ENCODE measurements at places on chromosomes 4 and X.

DNA sequence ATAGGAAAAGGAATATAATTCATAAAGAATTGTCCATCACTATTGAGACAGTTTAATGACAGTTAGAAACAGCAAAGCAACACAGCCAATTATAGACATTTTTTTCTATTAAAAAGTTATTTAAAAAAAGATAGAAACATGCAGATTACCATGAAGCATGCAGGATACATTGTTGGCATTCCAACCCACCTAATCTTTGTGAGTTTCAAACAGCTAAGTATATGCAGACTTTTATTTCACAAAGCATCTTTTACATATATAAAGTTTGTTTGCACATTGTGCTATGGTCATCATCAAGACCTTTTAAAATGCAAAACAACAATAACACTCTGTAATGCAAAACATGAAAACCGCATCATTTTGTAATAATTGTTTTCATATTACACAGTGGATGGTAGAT lies 125.9 kb upstream of the ETNPPL start:
- DNase-seq, result no peak

DNA sequence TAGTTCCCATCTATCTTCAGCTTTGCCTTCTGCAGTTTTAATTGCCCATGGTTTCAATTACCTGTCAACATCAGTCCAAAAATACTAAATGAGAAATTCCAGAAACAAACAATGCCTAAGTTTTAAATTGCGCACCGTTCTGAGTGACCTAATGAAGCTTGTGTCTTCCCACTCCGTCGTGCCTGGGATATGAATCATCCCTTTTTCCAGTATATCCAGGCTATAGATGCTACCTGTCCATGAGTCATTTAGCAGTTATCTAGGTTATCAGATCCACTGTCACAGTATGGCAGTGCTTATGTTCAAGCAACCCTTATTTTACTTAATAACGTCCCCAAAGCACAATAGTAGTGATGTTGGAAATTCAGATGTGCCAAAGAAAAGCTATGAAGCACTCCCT lies 363.6 kb upstream of the FAM241A start:
- peak; percentile 45 for DNase-seq

GRCh38 chr4:150573534-150573933 lies 8.4 kb upstream of the MAB21L2 start:
- peak; percentile 79 for DNase-seq

GRCh38 chr4:131499141-131499873 lies 1649.8 kb upstream of the PCDH10 start:
- DNase-seq, result peak; percentile 97

- DNase-seq, result peak; percentile 9
Observed at GRCh38 chrX:43836435-43837184, 45.6 kb downstream of the MAOB start.

DNA sequence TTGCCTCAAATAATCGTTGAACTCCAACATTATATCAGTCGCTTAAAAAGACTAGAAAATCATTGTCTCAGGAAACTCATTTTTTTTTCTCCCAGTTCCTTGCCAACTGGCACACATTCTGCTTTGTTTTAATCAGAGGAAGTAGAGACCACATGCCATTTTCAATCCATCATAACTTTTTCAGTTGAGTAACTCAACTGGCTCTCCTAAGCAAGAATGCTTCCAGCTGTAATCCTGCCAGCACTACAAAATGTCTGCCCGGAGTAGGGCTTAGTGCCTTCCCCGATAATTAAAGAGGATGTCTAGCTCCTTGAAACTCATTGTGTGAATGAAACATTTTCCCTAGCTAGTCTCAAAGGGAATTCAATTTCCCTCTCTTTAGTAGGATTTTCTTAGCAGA lies 33.0 kb downstream of the FREM3 start:
- DNase-seq, result no peak

GRCh38 chr4:150739591-150739990 lies 157.6 kb downstream of the MAB21L2 start:
- DNase-seq, result no peak

- DNase-seq, result peak; percentile 87
Observed at GRCh38 chr4:173835903-173836302, 305.9 kb upstream of the HAND2 start.

DNA sequence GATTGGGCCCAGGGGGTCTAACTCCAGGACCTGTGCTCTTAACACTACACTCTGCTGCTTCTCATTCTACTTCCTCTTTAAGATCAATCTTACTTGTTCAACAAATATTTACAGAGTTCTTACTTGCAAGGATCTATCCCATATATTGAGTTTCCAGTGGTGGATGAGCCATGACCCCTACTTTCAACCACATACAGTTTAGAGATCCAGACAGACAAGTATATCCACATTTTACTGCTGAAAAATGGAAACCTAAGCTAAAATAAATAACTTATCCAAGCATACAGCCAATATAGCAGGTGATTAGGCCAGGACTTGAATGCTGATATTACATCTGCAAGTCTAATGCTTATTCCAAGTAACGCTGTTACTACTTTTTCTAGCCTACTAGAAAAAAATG lies 18.7 kb downstream of the TMEM150C start:
- no peak for DNase-seq

DNA sequence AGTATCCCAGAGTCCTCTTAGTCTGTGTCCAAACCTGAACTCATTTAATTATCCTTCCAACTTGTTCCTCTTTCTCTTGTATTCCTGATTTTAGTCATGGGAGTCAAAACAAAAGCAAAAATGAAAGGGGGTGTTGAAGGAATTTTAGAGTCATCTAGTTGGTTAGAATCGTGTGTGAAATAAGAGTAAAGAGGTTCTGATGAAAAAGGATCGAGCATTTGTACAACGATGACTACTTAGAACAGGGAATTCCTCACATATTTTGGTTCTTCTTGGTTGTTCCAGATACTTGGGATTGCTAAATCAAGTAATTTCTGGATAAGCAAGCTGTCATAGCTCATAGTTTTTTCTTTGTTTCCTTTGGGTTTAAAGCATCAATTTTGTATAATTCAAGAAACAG lies 194.4 kb downstream of the BCOR start:
- peak; percentile 83 for DNase-seq

DNA sequence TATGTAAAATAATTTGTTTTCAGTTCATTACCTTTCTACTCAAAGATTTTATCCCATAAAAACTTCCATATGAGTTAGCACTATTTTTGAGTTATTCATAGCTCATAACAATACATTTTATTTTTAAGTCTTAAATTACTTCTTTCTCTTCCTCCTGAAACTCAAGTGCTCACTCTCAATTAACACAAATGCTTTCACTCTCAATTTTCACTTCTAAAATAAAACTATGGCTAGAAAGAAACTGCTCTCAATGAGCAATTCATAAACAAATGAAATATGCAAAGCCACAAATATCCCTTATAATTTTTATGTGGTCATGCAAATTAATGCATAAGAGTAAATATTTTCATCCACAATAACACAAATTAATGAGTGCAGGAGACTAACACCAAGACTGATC lies 38.8 kb downstream of the MAML3 start:
- DNase-seq, result no peak

DNA sequence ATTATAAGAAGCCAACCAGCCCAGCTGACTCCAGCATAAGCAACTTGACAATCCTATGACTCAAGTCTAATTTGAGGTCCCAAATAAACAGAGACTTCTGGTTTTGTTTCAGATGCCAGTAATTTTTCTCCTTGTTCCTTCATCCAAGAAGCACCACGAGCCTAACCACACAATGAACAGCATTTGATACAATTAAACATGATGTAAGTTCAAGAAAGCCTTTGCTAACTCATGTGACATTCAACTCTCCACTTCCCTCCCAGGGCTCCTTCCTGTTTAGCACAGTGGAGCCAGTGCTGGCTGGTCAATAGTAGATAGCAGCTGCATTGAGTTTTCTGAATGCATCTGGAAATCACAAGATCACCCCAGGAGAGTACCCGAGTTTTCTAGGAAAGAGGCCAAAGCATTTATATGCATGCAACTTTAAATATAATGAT lies 206.3 kb downstream of the ARHGAP24 start:
- peak; percentile 93 for DNase-seq

GRCh38 chrX:115573185-115573584 lies 12.2 kb downstream of the PLS3 start:
- no peak for DNase-seq

DNA sequence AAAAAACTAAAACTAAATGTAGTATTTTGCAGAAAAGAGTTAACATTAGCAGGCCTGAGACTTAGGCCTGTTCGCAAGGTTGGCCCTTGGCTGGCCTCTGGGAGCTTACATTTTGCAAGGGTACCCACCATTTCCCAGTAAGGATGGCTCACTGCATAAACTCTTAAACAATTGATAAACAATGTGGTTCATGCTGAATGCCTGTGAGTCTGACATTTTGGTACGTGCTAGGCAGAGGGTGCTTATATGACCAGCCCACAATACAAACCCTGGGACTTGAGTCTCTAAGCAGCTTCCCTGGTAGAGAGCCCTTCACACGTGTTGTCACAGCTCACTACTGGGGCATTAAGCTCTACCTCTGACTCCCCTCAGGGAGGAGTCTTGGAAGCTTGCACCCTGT lies 7.4 kb downstream of the PRPS2 start:
- DNase-seq, result peak; percentile 40

DNA sequence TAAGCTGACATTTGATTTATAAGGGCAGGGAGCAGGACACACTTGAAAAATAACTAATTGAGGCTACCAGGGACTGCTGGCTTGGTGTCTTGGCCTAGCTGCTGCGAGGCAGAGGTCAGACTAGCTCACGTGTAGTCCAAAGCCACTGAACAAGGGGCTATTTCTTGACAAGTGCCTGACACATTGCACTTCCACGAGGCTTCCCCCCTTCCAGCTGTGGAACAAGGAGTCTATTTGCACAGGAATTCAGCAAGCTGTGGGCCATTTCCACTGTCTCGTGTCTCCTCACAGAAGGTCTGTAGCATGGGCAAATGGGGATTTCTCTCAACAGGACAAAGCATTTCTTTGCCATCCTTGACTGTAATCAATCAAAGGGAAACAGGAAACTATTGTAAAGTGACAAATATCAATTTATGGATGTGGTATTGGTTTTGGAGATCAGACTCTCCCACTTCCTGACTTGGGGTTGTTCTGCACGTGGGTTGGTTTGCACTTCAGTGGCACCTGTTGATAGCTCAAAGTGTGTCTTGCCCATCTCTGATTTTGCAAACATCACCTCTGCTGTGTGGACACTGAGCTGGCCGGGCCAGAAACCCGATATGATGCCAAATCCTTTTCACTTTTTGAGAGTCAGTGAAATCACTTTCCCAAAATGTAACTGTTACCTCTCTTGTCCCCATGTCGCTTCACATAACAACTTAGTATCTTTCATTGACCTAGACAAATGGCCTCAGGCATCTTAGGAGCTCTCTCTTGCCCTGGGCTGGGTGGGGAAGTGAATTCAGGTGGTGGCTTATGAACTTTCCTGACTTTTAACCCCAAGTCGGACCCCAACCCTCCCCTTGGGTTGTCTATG lies 107.4 kb upstream of the MAMLD1 start:
- no peak for DNase-seq

GRCh38 chrX:100685284-100685996 lies 41.4 kb downstream of the SRPX2 start:
- peak; percentile 72 for DNase-seq

GRCh38 chr4:146462251-146462650 lies 59.5 kb downstream of the SLC10A7 start:
- DNase-seq, result no peak

GRCh38 chrX:115030625-115031024 lies 13.2 kb upstream of the IL13RA2 start:
- no peak for DNase-seq

DNA sequence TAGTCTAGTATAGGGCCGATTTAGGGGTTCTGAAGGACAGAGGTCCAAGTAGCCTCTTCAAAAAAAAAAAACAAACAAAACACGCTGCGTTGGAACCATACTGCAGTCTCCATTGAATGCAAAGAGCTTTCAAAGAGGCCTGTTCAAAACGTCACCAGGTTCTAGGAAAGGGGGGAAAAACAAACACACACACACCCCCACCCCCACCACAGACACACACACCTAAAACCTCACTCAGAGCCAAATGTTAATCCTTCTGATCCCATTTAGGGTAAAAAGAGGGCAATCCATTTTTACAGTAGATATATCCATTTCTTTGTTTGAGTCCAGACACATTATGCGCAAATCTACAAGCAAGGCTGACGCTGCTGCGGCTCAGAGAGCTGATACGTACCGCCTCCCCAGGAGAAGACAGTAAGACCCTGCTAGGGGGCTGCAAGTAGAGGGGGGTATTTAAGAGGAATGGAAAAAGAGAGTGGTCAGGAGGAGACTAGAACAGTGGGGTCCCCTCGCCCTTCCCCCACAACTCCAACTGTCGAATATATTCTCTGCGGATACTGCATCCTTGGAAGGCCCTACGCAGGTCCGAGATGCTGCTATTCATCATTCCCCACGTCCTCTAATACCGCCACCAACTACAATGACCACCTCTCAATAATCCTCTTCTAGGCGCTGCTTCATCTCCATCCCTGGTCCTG lies 1.3 kb downstream of the NKRF start:
- no peak for DNase-seq

DNA sequence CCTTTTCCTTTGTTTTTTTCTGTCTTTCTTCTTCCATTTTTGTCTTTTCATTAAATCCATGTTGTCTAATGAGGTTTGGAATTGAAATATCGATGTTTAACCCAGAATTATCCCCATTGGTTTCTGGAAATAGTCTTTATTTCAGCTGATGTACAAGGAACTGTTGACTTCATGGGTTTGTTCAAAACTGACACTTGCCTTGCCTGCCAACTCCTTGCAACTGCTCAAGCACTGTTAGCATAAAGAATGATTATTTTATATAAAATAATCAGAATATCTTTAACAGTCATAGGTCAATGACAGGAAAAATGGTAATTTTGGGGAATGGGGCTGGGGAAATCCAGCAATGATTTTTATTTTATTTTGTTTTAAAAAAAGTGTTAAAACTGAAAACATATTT lies 359.6 kb upstream of the LCORL start:
- DNase-seq, result no peak

DNA sequence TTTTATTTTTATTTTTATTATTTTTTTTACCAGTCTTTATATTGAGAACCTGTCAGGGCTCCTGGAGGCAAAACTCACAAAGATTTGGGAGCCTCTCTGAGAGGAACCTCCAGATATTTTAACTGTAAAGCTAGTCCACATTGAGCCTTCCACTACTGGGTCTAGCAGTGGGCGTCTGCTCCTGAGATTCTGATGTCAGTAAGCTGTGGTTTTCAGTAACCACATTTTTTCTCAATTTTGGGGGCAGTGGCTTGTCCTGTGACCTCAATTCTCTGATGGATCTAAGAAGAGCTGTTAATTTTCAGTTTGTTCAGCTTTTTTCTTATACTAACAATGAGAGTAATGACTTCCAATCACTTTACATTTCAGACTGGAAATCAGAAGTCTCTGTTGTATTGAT lies 23.6 kb upstream of the GPRASP1 start:
- no peak for DNase-seq

Measured in amniotic epithelial cell (primary cell).